ENCODE measurements at places on chromosomes 13 and 19.
A peak's percentile ranks its signal among the peaks of the same experiment; 100 is the strongest.

DNA sequence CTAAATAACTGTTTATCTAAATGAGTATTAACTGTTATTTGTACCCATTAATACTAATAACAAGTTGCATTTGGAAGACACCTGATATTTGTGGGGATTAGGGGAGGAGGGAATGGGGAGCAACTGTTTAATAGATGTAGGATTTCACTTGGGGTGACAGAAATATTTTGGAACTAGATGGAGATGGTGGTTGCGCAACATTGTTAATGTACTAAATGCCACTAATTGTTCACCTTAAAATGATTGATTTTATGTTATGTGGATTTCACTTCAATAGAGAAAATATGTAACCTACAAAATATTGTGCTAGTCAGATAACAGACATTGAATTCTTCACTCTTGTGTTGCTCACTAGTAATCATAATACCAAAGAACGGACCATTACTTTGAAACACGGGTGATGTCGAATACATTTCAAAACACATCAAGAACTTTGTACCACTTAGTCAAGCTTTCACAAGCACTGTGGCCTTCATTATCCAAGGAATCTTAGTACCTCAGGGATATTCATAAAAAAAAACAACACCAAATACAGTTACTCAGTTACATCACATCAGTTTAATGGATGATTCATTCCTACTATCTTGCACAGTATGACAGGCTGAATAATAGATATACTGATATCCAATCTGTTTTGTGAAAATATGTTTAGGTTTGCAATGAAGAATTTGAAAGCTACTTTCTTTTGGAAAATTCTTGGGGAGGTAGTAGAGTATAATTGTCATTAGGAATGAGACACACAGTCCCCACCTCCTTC is 721.8 kb downstream of the PCDH9 start:
- peak; percentile 53 for DNase-seq

DNA sequence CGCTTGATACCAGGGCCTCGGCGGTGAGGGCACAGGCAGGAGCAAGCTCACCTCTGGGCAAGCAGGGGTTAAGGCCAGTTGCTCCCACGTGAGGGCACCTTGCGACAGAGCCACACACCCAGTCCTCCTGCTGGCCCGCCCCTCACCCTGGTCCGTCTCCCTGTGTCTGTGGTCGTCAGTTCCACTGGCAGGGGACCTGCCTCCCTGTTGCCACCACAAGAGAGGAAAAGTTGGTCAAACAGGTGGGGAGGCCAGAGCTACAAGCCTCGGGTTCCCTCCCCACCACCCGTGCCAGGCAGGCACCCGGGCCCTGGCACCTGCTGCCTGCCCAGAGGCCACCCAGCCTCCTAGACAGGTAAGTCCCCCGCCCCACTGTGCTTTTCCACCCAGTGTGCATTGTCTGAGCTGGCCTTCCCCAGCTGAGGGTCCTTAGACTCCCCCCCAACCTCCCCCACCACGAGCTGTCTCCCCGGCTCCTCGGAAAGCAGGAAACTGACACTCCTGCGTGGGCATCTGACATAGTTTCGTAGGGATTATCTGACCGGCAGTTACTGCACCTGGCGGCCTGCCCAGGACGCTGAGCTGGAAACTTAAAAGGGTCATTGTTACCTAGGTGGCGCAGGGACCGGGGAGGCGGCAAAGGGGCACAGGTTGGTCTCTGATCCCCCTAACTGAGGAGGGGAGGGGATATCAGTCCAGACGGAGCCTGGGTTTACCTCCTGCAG is at the start of gene TJP3:
Gene TJP3 (plus strand): TSS at position 178 of the 725 bp plus-strand sequence. CDS start 20,049 bp downstream, outside the sequence.
- DNase-seq = no peak

DNA sequence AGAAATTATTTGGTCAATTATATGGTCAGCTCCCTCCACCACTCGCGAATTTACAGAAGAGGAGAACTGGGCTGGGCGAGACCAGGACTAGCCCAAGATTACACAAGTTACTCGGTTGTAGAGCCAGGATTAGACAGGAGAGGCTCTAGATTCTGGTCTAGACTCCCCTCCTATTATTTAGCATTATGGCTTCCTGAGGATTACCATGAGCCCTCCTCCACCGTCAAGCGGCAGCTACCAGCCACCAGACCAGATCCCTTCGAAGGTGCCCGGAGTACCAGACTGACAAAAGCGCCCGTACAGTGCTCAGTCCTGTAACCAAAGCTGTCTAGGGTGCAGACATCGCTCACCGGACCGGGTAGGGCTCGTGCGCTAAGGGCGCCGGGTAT is 497 bp upstream of the MLNR start:
- DNase-seq = peak; percentile 15

DNA sequence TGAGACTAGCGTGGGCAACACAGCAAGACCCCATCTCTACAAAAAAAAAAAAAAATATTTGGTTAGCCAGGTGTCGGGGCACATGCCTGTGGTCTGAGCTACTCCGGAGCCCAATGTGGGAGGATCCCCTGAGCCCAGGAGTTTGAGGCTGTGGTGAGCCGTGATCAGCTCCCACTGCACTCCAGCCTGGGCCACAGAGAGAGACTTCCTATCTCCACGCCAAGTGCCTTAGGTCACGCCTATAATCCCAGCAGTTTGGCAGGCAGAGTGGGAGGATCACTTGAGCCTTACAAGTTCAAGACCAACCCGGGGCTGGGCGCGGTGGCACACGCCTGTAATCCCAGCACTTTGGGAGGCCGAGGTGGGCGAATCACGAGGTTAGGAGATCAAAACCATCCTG is 8.7 kb upstream of the ADAT3 start:
- DNase-seq = no peak

DNA sequence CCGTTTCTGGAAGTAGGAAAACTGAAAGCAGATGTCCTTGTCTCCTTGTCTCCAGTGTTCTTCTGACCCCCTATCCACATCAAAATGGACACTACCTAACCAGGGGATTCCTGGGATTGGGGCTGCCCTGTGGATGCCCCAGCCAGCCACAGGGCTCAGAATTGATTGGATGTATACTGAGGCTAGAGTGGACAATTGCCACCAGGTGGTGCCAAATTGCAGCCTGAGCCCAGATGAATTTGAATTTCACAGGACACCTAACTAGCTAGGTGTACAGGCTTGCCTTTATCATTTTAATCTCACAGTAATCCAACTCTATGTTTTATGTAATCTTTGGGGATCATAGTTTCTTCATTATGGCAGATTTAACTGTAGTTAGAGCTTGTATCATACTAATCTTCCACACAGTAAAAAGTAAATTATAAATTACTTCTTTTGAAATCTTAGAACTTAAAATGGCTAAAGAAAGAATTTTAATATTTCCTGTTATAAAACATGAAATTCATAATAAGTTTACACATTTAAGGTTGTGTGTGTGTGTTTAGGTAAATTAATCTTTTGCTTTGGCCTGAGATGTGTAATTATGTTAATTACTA is 58.0 kb downstream of the PIBF1 start:
- peak; percentile 69 for DNase-seq

GRCh38 chr19:37389234-37389633 is 18.3 kb downstream of the ZNF527 start:
- DNase-seq = no peak

GRCh38 chr19:54804101-54804500 is 691 bp downstream of the KIR2DL4 start:
- no peak for DNase-seq
